Cortex of kidney (tissue), 1 donor: ENCODE measurements at places on chromosomes 7 and 10.

DNA sequence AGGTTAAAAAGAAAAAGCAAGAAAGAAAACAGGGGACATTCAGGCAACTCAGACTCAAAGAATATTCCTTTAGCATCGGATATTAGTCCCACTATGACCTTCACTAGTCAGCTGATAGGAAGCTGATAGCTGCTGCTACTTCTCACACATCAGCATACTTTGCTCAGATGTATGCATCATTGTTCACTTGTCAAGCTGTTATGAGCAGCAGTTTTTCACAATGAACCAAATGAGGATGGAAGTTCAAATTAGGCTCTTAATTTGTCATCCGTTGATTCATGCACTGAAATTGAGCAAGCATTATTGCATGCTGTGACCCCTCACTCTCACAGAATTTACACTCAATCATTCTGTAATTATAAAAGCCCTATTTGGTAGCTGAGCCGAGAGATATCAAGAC is 257.7 kb downstream of the SNX13 start:
- no peak for DNase-seq

GRCh38 chr7:134327896-134328295 is 11.2 kb upstream of the SLC35B4 start:
- no peak for DNase-seq

DNA sequence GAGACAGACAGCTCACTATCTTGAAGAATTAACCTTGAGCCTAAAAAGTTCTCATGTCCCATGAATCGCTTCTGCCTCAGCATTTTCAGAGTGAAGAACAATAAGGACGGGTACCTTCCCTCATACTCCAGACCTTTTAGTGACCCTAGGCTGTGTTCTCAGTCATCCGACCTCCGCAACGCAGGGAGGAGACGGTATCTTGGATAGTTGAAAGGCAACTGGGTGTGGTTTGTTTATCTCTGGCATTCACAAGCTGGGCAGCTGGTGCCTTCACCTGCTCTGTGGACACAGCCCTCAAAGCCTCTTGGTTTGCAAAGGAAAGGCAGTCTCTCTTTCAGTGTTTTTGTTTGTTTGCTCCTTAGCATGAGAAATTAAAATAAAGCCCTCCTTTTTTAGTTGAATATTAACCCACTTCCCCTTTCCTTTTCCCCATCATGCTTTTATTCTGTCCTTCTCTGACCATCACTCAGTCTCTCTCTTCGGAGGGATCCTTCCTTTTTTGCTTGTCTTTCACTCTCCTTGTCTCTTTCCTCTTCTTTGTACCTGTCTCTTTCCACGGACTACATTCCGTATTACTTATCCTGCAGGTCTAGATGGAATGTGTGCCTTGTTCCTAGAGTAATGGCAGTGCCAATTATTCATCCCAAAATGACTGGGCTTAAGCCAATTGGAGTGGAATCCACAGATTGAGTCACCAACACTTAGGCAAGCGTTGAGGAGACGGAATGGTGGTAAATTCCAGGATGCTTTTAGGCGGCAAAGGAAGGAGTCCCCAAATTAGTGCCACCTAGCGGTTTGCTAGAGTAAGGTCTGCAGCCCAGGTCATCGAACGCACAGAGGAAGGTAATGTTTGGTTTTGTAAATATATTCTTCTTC is 45.8 kb downstream of the PRR15 start:
- DNase-seq: no peak

- no peak for DNase-seq
Observed at GRCh38 chr10:32204606-32205005, 142.4 kb downstream of the EPC1 start.
